NAMALWA (cell line): ENCODE measurements at places on chromosomes 6 and 20.

GRCh38 chr6:43952746-43953145 is 174.5 kb downstream of the MRPL14 start:
- peak; percentile 34 for DNase-seq

DNA sequence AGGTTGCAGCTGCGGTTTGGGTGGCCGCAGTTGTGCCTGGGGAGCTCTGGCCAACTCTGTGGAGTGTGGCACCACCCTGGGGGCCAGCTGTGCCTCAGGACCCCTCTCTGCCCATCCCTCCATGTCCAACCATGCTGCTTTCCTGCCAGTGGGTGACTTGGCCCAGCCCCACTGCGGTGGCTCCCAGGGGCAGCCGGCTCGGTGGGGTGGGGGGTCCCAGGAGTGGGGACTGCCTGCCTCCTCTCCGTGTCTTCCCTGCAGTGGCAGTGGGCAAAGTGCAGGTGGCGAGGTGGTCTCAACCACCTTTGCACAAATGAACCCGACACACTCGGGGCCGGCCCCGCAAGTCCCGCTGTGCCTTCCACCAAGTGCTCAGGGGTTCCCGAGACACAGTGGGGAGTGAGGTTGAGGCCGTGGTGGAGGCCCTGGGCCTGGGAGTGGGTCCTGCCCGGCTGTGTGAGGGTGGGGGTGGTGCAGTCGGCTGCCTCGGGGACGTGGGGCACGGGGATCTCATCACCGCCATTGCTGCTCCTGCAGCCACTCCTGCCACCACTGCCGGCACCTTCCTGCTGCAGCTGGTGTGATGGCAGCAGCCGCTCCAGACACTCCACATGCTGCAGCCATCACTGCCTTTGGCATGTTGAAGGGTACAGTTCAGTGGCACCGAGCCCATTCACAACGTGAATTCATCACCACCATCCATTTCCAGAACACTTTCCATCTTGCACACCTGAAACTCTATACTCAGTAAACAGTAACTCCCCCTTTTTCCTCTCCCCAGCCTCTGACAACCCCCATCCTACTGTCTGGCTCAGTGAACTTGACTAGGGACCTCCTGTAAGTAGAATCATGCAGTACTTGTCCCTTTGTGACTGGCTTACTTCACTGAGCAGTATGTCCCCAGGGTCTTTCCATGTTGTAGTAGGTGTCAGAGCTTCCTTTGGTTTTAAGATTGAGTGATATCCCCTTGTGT is 10.7 kb upstream of the SLCO4A1 start:
- no peak for DNase-seq

DNA sequence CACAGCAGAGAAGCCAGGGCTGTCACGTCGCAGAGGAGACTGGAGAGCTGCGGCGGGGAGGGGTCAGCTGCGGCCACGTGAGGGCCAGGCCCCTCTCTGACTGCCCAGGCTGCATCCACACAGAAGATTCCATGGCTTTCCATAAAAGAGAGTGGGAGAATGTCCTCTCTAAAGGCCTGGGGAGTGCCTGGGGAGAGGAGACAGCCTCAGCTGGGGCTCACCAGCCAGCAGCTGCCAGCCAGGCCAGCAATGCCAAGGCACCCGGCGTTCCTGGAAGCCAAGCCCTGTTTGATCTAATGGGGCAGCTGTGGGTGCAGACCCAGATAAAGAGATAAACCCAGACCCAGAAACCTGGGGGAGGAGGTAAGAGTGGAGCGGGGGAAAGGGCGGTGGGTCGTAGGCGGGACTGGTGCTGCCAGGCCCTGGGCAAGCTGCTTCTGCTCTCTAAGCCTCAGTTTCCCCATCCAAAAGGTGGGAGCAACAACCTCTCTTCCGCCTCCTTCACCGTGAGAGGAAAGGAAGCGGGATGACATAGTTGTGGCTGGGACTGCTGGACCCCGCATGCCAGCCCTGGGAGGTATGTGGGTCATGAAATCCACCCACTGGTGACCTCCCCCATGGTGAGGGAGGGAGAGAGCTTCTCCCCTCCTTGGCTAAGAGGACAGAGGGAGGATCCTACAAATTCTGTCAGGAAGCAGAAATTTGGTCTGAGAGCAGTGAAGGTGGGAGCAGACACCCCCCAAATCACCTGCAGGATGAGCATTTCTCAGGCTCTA is 3.1 kb upstream of the OSBPL2 start:
- no peak for DNase-seq

GRCh38 chr20:23061734-23062561 is 12.5 kb upstream of the THBD start:
- peak; percentile 75 for DNase-seq

DNA sequence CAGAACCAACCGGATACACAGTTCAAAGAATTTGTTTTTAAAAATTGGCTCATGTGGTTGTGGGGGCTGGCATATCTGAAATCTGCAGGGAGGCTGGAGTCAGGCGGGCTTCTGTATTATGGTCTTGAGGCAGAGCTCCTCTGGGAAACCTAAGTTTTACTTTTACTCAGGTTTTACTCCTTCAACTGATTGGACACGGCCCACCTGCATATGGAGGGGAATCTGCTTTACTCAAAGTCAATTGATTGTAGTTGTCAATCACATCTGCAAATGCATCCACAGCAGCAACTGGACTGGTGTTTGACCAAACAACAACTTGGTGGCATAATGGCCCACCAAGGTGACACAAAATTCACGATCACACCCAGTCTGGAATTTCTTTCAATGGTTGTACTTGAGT is 103.4 kb downstream of the ERMARD start:
- no peak for DNase-seq

DNA sequence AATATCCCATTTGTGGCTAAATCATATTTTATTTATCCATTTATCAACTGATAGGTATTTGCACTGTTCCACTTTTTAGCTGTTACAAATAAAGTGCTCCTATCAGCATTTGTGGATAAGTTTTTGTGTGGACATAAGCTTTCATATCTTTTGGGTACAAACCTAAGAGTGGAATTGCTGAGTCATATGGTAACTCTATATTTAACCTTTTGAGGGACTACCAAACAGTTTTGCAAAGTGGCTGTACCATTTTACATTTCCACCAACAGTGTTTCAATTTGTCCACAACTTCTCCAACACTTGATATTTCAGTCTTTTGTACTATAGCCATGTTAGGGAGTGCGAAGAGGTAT is 23.6 kb upstream of the ECHDC1 start:
- no peak for DNase-seq

DNA sequence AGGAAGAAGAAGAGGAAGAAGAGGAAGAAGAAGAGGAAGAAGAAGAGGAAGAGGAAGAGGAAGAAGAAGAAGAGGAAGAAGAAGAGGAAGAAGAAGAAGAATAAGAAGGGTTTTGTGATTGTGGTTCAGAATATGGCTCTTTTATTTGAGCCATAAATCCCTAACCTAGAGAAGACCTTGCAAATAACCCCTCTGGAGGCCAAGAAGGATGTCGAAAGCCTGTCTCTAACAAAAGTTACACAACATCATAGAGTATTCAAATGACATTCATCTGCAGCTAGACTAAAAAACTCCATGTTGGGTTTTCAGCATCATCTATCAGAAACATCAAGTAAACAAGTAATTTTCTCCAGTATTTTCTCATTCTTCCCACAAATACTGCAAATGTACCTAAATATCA is 100.9 kb downstream of the RNASET2 start:
- DNase-seq = no peak

DNA sequence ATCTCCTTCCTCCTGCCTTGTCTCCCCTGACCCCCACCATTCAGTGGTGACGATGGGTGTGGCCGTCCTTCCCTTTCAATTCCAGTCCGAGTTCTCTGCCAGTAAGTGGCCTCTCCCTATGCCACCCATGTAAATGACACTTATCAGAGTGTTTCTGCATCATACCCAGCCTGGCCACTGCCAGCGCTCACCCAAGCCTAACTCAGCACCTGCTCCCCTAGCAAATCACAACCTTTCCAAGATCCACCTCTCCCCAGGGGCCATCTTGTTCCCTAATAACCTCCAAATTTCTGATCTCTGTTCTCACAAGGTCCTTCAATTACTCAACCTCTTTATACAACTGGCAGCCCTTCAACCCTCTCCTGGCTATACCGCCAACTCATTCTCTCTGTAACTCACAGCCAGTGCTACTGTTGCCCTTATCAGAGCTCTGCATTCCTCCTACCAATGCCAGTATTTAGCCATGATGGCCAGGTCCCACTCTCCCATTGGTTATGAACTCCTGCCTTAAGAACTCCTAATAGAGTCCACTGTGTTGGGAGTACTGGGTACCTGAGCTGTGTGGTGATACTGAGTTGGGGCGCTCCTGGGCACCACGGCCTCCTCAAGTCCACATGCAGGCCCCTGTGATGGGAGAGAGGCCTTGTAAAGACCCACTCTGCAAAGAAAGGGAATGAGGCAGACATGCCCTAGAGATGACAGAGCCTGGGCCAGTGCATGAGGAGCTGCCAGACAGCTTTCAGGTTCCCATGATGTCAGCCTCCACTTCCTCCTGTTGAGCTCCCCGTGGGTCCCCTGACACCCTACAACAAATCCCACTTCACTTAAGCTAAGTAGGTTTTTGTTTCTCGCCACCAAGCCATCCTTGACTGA is 187.4 kb upstream of the RREB1 start:
- DNase-seq = no peak

DNA sequence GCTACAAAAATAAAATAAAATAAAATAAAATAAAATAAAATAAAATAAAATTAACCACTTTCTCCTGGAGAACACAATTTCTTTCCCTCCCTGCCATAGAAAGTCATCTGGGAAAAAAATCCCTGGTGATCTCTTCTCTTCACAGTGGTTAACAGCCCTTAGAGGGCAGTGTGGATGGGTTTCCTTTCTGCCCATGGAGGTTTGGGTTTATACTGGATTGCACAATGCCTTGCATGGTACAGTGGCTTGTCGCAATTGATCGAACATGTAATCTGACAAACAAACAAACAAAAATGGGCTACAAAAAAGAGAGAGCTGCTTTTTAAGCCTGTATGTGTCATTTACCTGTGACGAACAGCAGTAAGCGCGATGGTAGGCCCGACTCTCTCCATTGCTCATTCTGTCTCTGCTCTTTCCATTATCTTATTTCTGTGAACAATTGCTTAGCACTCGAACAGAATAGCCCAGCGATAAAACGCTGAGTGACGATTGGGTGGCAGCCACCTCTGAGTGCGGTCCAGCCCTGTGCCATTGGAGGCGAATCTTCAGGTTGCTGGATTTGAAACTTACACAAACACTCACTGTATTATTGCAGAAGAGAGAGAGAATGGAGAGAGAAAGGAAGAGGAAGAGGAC is 166.1 kb downstream of the CD83 start:
- DNase-seq = no peak

- no peak for DNase-seq
Measured at GRCh38 chr20:41446456-41446855, 79.8 kb upstream of the EMILIN3 start.

DNA sequence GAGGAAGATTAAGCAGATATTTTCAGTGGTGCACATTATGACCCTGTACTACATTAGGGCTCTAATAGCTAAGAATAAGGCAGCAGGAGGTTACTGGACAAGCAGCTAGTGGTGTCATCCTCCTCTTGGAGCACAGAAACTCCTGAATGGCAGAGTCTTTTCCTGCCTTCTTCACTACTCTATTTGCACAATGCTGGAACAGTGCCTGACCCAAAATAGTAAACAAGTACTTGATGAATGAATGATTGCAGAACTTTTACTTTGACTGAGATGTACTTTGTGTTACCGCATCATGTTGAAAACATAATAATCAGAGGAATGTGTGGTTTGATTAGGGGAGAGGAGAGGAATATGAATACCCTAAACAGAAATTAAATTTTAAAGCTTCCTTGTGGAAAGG is 30.0 kb upstream of the UST start:
- DNase-seq = no peak
